ENCODE measurements at places on chromosomes 2 and 18. TPM values are rescaled to one million over a fixed set of nuclear protein-coding genes. Genes with fewer than 3 reads are reported as not detected.

DNA sequence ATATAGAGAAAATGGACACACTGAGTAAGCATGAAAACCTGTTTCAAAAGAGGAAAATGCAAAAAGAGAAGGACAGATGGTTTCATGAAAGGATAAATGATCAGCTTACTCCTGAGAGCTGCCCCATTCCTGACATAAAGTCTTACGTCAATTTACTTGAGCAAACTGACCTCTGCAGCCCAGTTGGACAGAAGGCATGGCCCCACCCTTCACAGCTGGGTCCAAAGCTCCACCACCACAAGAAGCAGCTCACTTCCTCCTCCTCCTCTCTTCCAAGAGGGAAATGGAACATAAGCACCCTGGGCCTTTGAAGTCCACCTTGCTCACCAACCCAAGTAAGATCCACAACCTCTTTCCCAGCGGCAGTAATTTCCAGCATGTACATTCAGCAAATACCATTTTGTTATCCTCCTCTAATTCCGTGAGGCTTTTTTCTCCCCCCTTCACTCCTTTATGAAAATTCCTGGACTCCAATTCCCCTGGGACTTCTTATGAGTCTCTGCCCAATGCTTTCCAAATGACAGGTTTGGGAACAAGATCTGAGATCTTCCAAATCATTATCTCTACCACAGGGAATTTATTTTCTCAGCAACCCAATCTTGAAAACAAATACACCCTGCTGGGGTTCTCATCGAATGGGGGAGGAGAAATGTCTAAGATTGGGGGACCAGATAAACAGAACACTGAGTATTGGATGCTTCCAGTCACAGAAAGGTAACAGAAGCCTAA lies 10.1 kb downstream of the COL4A4 start:
- H3K36me3 ChIP-seq = no peaks in the 10 kb centered on the region
- DNase-seq = no peak
- no peak overlapping the region for H3K4me3 ChIP-seq
- H3K27ac ChIP-seq = no peak overlapping the region

GRCh38 chr2:1607971-1608688 lies 136.2 kb downstream of the PXDN start:
- H3K4me3 ChIP-seq = no peak overlapping the region
- H3K36me3 ChIP-seq = no peaks in the 10 kb centered on the region
- peaks cover 12% of the 10 kb centered on the region for H3K4me1 ChIP-seq
- no peak for DNase-seq

DNA sequence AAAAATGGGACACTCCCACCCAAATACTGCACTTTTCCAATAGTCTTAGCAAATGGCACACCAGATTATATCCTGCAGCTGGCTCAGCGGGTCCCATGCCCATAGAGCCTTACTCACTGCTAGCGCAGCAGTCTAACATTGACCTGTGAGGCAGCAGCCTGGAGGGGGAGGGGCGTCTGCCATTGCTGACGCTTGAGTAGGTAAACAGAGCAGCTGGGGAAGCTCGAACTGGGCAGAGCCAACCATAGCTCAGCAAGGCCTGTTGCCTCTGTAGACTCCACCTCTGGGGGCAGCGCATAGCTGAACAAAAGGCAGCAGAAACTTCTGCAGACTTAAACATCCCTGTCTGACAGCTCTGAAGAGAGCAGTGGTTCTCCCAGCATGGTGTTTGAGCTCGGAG lies 110.4 kb downstream of the CTIF start:
- no peaks in the 10 kb centered on the region for H3K4me1 ChIP-seq
- H3K27me3 ChIP-seq = no peaks in the 10 kb centered on the region
- H3K27ac ChIP-seq = no peak overlapping the region
- H3K4me3 ChIP-seq = no peak overlapping the region
- no peaks in the 10 kb centered on the region for H3K36me3 ChIP-seq
- DNase-seq = no peak

- no peak for DNase-seq
- H3K27me3 ChIP-seq = no peaks in the 10 kb centered on the region
- H3K4me1 ChIP-seq = no peaks in the 10 kb centered on the region
- no peak overlapping the region for H3K27ac ChIP-seq
Observed at GRCh38 chr18:44850001-44850400, 169.3 kb downstream of the SETBP1 start.

DNA sequence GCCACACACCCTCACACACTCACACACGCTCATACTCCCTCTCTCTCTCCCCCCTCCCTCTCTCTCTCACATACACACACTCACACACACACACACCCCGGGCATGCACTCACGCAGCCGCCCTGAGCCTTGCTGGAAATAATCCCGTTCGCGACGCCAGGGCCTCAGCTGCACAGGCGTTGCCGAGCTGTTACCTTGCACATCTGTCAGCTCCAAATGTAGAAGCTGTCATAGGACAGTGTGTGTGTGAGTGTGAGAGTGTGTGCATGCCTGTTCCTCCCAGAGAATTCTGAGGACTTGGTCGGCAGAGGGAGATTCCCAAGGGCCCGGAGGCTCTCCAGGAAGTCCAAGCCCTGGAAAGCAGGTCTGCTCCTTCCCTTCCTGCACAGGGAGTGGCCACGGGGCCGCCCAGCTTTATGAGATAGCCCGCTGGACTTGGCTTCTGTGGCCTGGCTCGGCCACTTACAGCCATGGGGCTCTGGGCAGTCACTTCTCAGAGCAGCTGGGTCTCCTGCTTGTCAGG lies 8.6 kb downstream of the SPR start:
- no peaks in the 10 kb centered on the region for H3K27me3 ChIP-seq
- DNase-seq = no peak
- H3K4me3 ChIP-seq = no peak overlapping the region
- no peak overlapping the region for H3K27ac ChIP-seq

GRCh38 chr18:53952700-53953099 lies 271.8 kb downstream of the MBD2 start:
- no peak overlapping the region for H3K27ac ChIP-seq
- DNase-seq = no peak
- H3K4me1 ChIP-seq = no peaks in the 10 kb centered on the region
- no peaks in the 10 kb centered on the region for H3K27me3 ChIP-seq

GRCh38 chr2:71004857-71005256 lies 10.2 kb upstream of the TEX261 start:
- no peaks in the 10 kb centered on the region for H3K27me3 ChIP-seq
- H3K27ac ChIP-seq = no peak overlapping the region
- DNase-seq = no peak
- no peaks in the 10 kb centered on the region for H3K4me1 ChIP-seq
- no peak overlapping the region for H3K4me3 ChIP-seq

DNA sequence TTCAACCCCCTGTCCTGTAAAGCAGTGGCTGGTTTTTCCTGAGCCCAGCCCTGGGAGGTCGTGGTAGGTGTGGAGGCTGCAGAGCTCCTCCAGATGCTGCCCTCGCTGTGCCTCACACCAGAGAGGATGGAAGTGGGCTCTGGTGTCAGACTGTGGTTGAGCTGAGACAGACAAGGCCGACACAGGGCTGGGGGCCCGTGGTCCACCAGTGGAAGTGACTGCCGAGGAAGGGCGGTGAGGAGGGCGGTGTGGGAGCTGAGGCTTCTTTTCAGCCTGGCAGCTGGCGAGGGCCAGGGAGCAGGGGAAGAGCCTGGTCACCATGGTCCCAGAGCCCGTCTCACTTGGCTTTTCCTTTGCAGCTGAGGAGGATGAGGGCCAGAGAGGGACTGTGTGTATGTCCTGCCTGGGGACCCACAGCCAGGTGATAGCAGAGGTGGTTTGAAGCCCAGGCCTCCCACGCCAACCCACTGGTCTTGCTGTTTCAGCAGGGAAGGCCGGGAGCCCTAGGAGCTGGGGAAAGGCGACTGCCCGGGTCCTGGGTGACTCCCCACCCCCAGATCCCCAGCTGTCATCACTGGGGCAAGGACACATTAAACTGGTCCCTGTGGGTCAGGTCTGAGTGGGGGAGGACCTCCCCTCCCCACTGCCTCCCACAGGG lies 8.5 kb downstream of the SFTPB start:
- no peak overlapping the region for H3K4me3 ChIP-seq
- H3K27ac ChIP-seq = no peak overlapping the region
- H3K4me1 ChIP-seq = no peaks in the 10 kb centered on the region

- H3K4me1 ChIP-seq = no peaks in the 10 kb centered on the region
- H3K4me3 ChIP-seq = peak overlapping the region; percentile 82
- DNase-seq = no peak
- peak overlapping the region; percentile 93 for H3K27ac ChIP-seq
Observed at GRCh38 chr2:64525317-64525613, 1.1 kb downstream of the AFTPH start.

DNA sequence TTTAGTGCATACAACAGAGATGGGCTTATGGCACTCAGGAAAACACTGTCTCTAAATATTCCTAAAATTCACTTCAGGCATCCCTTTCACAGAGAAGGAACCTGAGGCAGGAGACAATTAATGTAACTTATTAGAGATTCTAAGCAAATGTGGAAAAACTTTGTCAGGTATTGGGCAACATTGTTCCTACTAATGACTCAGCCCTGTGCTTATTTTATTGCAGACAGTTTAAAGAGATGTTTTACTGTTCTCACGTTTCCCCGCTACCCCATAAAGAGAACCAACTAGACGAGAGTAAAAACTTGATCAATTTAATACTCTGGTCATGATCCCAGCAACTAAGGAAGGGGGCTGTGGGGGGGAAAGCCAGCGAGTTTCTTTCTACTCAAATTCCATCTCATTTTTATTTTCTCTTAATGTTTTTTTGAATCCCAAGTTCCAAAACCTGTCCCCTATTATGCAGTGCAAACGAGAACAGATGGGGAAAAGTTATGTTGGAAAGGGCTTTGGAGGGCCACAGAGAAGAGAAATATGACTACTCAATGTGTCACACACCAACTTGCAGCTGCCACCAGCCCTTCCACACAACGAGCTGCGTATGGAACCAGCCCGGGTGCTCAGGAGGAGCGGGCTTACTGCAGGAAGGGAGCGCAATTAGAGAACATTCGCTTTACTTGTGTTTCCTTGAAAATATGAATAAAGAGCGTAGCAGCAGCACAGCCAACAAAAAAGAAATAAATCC lies 18.7 kb upstream of the ACVR1 start:
- no peaks in the 10 kb centered on the region for H3K4me1 ChIP-seq
- H3K36me3 ChIP-seq = no peaks in the 10 kb centered on the region
- H3K4me3 ChIP-seq = no peak overlapping the region
- DNase-seq = no peak
- no peak overlapping the region for H3K27ac ChIP-seq

Gene TCF4
- total RNA-seq = 24.2 TPM

Gene LYG1
- total RNA-seq = not detected

Gene CELF4
- total RNA-seq = not detected

Gene EVX2
- total RNA-seq = not detected

Gene CYRIA
- total RNA-seq = 5.1 TPM

Gene SMCHD1
- total RNA-seq = 32.8 TPM

Gene ZSWIM2
- not detected for total RNA-seq

Gene IAH1
- 6.0 TPM for total RNA-seq
